ENCODE measurements at places on chromosomes 1 and 21.

DNA sequence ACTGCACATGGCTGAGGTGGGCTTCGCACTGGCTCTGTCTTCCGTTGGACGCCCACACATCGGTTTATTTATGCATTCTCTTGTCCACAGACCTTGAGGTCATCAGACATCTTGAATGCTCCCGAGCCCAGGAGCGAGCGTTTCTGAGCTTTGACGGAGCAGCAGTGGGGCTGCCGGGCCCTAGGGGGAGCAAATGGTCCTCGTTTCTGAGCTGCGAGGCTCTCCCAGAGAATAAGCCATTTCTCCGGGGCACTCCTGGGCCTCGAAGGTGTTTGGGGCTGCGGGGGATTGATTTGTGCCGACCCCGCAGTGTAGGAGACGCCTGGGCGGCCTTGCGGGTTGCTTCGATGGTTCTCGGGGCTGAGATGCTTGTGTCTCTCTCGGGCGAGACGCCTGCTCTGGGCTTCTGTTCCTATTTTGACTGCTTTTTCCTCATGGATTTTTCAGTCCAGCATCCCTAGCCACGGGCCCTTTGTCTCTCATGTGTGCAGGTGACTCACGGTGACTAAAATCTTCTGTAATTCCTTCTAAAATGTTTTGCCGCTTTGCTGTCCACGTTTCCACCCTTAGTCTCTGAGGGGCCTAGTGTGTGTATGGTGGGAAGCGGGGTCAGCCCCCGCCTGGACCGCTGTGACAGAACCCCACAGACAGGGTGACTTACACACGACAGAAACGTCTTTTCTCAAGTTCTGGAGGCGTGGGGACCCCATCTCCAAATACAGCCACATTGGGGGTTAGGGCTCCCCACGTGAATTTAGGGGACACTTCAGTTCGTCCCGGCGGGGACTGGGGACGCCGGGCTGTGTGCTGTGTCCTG, 62.1 kb downstream of the FAAP20 start:
- DNase-seq, result no peak

- no peak for DNase-seq
Measured at GRCh38 chr1:191687721-191688120, 470.5 kb upstream of the RGS18 start.

- DNase-seq, result no peak
Measured at GRCh38 chr1:156963621-156964020, 43.2 kb downstream of the LRRC71 start.

DNA sequence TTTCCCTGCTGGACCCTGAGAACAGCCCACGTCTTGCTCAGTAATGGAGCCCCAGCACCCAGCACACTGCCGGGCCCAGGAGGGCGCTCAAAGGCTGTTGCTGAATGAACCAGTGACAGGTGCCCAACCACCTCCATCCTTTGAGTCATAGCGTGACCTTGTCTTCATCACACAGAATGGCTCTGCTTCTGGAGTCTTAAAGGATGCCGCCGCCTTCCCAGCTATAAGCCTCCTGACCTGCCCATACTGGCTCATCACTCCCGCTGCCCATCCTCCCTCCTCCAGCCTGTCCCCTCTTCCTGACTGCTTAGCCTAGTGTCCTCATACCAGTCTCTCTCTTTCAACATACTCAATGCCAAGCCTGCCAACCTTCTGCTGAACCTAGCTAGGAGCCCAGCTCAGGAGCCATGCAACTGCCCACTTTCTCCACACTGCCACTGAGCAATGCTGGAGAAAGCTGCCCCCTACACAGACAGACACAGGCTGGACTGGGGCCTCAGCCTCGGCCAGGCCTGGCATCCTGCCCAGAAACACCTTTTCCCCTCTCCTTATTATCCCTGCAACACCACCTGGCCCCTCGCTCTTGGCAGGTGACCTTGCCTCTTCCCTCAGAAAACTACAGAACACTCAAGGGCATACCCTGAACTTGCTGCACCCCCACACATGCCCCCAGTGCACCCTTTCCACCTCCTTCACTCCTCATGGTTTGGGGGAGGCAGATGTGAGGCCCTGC, 14.1 kb downstream of the TTC39A start:
- DNase-seq, result no peak

DNA sequence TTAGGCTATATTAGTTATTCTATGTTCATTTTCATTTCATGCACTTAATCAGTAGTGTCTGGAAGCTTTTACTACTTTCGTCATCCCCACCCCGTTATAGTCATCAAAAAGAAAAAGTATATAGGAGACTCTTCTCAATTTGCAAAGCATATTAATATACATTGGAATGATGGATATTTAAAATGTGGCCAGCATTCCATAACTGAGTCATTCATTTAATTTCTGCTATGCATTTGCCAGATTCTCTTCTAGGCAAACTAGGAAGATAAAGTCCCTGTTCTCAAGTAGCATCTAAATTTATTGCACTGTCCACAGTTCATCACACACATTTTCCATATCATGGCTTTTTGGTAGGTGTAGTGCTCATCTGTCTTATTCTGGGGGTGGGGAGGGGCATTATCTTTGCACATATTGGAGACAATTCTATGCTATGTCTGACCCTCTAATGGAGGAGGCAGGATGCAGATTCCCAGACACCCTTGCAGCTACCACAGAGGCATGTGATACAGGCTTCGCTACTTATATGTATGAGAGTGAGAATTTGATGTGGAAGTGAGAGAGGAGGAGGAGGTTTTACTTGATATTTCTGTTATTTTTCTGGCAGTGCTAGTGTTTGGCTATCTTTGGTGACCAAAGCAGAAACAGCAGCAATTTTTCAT, 125.8 kb downstream of the CTH start:
- no peak for DNase-seq

- DNase-seq, result no peak
Measured at GRCh38 chr1:246351721-246352120, 155.4 kb downstream of the SMYD3 start.

GRCh38 chr1:11338284-11338924, 65.4 kb downstream of the UBIAD1 start:
- no peak for DNase-seq
